ENCODE measurements at places on chromosomes 16 and 17.

- DNase-seq, result no peak
Measured at GRCh38 chr17:5522476-5522875, 36.1 kb downstream of the MIS12 start.

GRCh38 chr16:84058211-84058610 lies 15.6 kb upstream of the SLC38A8 start:
- DNase-seq, result no peak

- DNase-seq, result no peak
Measured at GRCh38 chr16:65125871-65126270, 4.0 kb upstream of the CDH11 start.

DNA sequence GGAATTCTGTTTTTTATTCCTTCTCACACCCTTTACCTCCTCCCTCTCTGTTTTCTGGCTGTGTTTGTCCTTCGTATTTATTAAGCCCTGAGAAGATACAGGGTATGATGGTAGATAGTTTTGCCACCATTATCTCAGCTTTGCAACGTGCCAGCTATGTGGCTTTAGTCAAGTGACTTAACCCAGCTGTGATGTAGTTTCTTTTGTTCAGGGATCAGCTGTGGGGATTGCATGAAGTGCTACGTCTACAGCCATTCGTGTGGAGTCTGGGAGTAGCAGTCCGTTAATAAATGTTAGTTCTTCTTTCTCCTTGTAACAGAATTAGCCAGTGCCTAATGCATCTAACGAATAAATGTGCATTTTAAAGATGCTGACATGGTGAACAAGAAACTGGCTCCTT lies 128.4 kb downstream of the HAPSTR1 start:
- no peak for DNase-seq

GRCh38 chr16:78297066-78297666 lies 197.7 kb downstream of the WWOX start:
- no peak for DNase-seq

DNA sequence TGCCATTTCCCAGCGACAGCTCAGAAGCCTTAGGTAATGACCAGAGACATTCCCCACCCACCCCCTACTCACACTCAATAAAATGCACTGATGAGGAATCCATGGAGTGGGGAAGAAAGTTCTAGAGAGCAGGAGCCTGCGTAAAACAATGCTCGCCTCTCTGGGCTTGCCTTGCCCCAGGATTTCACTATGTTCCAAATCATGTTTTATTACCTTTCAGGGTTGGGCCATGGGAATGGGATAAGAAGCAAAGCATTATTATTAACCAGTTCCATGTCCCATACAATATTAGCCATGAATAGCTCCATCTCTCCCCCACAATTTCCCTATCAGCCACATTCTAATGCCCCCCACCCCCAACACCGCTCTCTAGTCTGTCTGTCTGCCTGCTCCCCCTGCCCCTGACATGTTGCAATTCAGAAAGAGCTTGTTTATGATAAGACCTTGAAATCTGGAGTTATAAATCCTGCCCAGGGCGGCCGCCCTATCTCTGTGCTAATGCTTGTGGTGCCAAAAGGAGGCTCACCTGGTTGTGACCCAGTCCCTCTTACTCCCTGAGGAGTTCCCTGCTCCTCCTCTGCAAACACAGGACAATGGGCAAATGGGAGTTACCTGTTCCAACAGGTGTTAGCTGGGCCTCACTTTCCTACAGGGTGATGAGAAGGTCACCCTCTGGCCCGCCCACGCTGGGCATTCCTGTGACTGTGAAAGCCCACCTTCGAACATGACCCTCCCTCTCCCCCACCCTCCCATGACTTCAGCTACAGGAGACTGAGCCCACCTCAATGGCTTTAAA lies 28.0 kb upstream of the DDX52 start:
- DNase-seq, result no peak

GRCh38 chr16:85626191-85626981 lies 13.3 kb downstream of the GSE1 start:
- DNase-seq, result no peak

- DNase-seq, result no peak
Measured at GRCh38 chr17:40796846-40797245, 2.9 kb downstream of the KRT28 start.

DNA sequence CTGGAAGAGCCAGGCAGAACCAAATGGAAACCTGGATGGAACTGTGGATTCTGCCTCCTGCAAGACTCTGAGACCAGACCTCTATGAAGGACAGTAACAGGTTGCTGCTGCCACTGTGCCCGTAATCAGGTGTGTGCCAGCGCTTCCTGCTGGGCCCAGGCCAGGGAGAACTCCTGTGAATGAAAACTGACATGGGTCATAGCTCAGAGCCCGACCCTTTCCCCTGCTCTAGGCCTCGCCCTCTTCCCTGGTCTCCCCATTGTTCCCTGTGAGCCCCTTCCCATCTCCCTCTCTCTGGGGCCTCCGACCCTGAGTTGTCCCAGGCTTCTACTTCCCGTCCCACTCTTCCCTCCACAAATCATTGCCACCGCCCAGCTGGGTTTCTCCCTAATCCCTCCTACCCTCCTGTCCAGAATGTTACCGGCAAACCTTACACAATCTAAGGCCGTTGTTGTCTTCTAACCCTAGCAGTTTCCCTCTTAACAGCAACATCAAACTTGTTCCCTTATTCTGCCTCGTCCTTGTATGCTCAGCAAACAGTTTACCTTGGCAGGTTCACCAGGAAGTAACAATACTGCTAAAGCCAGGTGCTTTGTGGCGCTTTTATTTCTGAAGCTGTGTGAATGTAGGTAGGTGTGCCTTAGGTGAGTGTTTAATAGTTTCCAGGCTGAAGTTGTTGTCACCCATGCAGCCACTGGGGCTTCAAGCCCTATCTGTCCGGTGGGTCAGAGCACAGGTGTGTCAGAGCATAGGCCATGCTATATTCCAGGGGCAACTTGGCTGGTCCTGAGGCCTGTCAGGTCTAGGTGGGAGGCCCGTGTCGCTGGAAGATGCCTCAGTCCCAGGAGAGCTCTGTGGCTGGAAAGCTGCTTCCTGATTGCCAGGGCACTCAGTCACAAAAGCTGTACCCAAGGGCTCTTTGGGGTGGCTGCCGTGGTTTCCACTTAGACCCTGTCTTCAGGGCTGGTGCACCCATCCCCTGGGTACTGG lies 32.0 kb downstream of the SMPD3 start:
- no peak for DNase-seq

DNA sequence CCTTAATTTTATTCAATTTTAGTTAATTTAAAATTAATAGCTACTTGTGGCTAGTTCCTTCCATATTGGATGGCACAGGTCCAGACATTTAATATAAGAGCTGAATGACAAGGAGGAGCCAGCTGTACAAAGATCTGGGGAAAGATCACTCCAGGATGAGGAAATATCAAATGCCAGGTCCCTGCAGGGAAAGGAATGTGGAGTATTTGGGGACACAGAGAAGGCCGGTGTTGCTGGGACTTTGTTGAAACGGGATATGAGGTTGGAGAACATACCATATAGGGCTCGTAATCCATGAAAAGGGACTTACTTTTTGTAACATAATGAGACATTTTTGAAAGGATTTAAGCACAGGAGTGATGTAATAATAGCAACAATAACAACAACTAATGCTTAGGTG lies 426.8 kb downstream of the HS3ST4 start:
- no peak for DNase-seq

- no peak for DNase-seq
Measured at GRCh38 chr17:381941-382643, 29.5 kb upstream of the RPH3AL start.

DNA sequence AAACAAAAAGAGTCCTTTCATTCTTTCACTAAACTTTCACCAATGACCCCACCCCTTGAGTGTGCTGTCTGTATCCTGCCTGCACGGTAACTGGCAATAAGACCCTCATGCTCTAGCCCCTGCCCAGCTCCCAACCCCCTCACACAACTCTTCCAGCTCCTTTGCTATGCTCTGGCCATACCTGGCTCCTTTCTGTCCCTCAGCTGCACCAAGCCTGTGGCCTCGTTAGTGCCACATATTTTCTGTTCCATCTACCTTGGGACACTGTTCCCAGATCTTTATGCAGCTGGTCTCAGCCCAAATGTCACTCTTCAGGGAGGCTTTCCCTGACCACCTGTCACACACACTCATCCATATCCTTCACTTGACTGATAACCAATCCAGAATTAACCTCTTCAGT lies 47.3 kb downstream of the C16orf82 start:
- DNase-seq, result no peak

- no peak for DNase-seq
Measured at GRCh38 chr17:17377071-17377967, 74.1 kb downstream of the NT5M start.

GRCh38 chr16:81522108-81522701 lies 77.6 kb downstream of the CMIP start:
- DNase-seq, result peak; percentile 27

DNA sequence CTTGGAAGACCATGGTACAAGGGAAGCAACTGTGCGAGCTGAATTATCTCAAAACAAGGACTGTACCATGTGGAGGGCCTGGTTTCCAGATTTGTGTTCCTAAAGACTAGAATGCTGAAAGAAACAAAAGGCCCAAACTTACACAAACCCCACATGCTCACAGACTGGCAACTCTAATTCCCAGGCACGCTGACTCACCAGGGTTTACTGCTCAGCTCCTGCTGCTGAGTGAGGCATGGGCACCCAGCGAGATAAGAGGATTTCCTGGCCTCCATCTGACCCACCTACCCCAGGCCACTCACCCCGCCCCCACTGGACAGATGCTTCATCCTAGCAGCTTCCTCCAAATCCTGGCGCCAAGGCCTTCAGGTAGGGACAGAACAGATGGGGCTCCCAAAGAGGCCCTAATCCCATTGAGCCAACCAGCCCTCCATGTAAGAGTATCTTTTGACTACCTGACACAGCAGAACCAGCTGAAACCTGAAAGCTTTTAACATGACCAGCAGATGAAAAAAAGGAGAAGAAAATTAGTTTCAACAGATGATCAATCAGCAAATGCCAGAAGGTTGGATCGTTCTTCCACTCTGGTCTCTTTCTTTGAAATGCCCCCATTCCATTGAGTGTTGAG lies 33.9 kb downstream of the DCUN1D3 start:
- DNase-seq, result no peak

DNA sequence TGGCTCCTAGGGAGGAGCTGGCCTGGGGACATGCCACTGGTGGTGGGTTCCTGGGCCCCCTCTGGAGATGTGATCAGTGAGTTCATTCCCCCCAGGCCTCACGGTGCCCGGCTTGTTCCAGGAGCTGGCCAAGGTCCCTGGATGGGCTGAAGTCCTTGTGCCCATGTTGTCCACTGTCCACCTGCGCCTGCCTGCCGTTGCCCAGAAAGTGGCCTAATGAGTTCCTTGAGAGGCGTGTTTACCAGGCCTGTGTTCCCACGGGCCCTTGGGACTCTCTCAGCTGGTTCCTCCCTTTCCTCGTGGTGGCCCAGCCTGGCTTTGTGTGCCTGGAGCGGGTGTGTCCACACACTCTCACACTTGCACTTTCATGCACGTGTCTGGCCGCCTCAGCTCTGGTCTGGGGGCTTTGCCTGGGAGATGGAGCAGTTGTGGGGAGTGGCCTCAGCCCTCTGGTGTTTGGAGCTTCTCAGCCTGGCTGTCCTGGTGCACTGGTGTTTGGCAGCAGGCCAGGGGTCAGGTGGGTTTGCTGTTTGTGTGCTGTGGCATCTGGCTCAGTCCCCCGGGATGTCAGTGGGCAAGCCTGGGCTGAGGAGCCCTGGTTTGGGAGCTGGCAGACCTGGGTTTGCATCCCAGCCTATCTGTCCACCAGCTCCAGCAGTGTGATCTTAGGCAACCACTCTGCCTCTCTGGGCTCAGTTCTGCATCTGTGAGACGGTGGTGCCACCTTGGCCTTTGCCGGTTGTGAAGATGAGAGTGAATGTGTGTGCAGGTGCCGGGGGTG lies 18.0 kb downstream of the ADCY7 start:
- DNase-seq, result no peak

GRCh38 chr17:79944821-79945391 lies 90.8 kb downstream of the TBC1D16 start:
- DNase-seq, result no peak

DNA sequence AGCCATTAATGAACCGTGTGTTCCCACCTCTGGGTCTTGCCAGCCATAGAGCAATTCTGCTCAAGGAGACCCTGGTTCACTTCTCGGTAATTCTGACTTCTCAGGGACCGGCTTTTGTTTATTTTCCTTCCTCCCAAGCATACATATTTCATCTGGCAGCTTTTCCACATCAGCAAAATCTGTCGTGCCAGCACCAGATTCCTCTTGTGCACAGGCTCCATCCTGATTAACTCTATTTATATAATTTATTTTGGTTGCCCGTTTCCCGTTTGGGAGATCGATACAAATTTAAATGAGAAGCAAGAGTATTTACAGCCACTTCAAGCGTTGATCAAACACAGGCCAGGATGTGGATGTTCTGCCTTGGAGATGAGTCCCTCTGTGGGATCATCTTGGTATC lies 161.9 kb upstream of the XYLT1 start:
- no peak for DNase-seq

GRCh38 chr17:10758062-10758461 lies 28.2 kb upstream of the TMEM220 start:
- no peak for DNase-seq

DNA sequence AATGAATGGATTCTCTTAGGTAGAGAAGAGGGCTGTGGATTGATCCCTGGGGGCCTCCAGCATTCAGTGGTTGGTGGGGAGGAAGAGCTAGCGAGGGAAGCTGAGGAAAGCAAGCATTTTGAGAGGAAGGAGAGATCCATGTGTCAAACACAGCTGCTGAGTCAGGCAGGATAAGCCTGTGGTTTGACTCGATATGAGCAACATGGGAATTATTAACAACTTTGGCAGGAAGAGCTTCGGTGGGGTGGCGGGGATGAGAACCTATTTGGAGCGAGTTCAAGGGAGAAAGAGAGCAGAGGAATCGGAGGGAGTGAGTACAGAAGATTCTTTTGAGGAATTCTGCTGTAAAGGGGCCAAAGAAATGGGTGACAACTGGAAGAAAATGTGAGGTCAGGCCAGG lies 59.5 kb upstream of the CDC42EP4 start:
- DNase-seq, result no peak

- no peak for DNase-seq
Measured at GRCh38 chr17:63480826-63481487, 4.1 kb downstream of the ACE start.

DNA sequence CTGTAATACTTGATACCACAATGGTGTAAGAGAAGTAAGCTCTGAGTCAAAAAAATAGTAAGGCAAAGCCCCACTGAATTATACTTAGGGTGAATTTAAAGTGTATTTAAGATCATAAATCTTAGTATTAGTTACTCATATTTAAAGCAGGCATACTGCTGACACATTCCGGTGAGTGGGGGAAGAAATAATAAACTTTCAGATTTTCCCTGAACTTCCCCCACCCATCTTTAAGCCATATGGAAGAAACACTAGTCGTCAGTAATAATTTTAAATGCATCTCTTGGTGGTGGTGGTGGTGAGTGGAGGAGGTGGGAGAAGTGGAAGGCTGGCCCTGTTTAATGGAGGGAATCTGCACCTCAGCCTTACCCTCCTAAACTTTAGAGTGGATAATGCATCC lies 20.5 kb downstream of the MPHOSPH6 start:
- DNase-seq, result no peak
